ENCODE measurements at places on chromosomes 11 and 22.

- DNase-seq: no peak
These were observed 156.3 kb downstream of the FAT3 start for GRCh38 chr11:92380882-92381281.

GRCh38 chr22:41742918-41743317 lies 43.6 kb downstream of the MEI1 start:
- no peak for DNase-seq

GRCh38 chr11:46322759-46323158 lies 24.5 kb upstream of the DGKZ start:
- no peak for DNase-seq

DNA sequence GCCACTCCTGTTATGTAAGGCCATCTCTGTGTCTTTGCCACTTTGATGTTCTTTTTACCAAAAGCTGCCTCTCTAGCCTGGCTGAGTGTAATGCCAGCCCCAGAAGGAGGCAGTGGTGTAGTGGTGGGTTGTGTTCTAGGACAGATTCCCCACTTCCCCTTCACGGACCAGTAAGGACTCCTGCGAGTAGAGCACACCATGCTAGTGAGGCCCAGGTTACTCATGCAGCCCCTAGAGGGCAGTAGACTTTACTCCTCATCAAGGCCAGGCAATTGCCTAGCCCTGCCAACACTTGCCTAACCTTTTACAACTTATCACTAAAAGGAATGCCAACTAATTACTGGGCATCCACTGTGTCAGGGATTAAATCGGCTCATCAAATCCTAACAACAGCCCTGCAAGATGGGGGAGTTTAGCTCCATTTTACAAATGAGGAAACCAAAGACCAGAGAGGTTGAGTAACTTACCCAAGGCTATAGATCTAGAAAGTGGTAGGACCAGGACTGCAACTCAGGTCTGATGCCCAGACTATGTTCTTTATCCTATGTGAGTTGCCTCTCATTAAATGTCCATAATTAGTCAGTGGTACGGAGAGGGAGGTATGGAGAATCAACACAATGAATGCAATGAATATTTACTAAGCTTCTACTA lies 75.3 kb downstream of the APIP start:
- peak; percentile 37 for DNase-seq

- DNase-seq: no peak
These were observed 764.8 kb upstream of the FAT3 start for GRCh38 chr11:91459840-91460239.

- no peak for DNase-seq
These were observed 51.2 kb upstream of the PRR5 start for GRCh38 chr22:44650806-44651205.

- DNase-seq: no peak
These were observed 34.9 kb upstream of the HMOX1 start for GRCh38 chr22:35345808-35346505.

DNA sequence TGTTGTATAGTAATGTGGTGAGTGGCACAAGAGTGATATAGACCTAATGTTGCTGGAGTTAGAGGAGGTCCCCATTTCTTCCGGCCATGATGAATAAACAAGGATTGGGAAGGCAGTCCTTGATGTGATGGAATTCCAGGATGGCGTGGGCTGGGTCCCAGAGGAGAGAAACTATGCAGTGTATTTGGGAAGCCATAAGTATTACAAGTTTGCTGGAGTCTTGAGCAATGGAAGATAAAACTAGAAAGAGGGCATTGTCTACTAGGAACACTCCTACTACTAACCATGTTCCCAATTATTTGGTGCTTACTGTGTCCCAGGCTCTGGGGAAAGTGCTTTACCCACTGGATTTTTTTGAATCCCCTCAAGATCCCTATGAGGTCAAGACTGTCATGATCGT lies 20.0 kb downstream of the LDLRAD3 start:
- DNase-seq: no peak

GRCh38 chr11:79663017-79663416 lies 222.2 kb upstream of the TENM4 start:
- no peak for DNase-seq

DNA sequence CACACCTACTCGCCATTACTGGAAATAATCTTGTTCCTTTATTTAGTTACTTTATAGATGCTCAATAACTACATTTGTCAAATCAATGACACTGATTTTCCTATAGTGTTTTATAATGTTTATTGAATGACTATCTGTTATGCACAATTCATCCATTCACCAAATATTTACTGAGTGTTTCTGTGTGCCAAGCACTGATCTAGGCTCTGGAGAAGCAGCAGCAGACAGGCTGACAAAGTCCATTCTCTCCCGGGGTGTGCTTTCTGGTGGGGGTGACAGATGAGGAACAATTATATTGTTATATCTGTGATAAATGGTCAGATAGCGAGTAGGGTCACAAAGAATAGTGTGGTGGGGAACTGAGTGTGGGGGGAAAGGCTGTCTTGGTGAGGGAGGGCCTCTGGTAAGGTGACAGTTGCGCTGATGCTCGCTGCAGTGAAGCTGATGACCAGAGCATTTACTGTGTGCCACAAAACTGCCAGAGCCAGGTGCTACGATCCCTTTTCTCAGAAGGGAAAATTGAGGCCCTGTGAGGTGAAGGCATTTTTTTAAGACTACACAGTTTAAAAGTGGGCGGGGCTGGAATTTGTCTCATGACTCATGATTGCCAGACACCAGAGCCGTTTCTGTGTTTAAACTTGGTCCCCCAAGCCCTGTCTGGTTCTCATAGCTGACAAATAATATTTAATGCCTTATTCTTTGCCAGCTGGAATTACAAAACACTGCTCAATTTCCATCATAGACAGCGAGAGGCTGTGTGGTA lies 10.2 kb downstream of the PACS1 start:
- no peak for DNase-seq

GRCh38 chr11:128956401-128957201 lies 13.9 kb upstream of the TP53AIP1 start:
- no peak for DNase-seq

DNA sequence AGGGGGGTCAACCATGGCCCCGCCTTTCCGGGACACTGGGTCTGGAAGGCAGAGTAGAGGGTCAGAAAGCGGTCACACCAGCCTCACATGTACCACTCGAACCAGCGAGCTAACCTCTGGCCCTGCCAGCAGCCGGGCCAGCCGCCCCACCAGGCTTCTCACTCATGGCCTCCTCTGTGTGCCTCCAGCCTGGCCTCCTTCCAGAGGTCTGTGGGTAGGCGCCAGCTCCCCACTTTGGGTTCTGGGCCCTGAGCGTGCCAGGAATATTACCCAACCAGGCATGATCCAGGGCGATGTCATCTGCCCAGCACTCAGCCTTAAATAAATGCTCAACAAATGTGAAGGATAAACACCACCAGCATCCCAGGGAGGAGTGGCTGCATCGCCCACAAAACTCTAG lies 5.8 kb downstream of the SCUBE1 start:
- no peak for DNase-seq

DNA sequence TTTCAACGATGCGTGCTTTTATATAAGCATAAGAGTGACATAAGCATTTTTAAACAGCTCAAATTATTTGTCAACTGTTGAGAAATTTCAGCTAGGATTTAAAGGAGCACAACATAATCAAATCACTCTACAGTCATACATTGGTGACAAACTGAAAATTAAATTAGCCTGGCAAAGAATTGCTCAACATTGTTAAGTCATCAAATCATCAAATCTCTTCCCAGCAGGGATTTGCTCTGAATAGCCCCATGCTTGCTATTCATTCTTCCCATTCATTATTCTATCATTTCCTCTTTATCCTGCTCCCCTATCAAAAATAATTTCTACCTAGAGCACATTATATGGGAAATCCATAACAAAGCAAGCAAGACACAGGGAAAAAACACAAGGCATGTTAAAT lies 198.7 kb upstream of the LUZP2 start:
- no peak for DNase-seq

- DNase-seq: no peak
These were observed 13.1 kb downstream of the USP2 start for GRCh38 chr11:119368121-119369034.

- DNase-seq: no peak
These were observed 362.0 kb downstream of the METTL15 start for GRCh38 chr11:28470180-28470579.

GRCh38 chr11:69423611-69424385 lies 57.7 kb upstream of the LINC01488 start:
- DNase-seq: no peak

DNA sequence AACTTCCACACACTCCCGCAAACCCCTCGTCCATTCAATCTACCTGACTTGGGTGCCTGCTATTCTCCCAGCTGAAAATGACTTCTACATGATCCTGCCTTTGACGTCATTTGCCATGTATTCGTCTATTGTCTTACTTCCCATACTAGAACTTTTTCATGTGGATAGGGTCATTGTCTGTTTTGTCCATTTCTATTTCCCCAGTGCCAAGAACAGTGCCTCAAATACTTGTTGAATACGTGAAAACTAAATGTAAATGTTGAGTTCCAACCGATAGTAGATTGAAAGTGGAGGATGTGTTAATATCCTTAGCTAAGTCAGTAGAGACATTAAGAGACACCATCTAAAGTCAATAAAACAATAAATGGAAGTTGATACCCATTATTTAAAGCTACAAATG lies 935 bp downstream of the TRIM68 start:
- no peak for DNase-seq

GRCh38 chr22:22449819-22450218 lies 58.7 kb downstream of the ZNF280B start:
- no peak for DNase-seq

DNA sequence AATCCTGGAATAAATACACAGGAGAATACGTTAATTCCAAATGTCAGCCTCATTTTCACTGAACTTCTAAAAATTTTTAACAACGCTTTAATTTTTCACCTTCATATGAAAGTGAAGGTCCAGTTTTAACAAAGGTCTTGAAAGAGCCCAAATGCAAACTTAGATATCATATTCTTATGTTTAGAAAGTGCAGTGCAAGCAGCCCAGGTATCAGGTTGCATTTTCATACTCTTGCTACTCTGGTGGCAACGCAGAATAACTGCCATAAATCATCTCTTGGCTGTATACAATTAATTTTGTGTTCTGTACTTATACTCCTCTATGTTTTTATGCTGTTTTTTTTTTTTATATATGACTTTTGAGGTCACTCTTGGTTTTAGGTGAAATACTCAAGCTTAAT lies 496.7 kb upstream of the ARHGAP42 start:
- no peak for DNase-seq

DNA sequence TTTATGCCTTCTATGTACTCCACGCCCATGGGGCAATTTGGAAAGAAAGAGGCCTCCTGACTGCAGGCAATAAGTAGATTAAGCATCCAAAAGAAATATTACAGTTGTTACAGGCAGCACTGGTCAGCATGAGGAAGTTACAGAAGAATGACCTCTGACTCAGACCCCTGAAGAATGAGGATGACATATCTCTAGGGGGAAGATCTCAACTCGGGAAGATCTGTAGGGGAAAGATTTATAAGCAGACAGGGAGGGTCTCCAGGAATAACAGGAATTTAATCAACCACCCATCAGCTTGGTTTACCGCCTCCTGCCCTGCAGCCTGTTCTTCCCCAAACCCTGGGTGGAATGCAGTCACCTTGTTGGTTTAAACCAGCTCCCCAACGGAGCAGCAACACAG lies 58.0 kb downstream of the RCN1 start:
- DNase-seq: no peak

DNA sequence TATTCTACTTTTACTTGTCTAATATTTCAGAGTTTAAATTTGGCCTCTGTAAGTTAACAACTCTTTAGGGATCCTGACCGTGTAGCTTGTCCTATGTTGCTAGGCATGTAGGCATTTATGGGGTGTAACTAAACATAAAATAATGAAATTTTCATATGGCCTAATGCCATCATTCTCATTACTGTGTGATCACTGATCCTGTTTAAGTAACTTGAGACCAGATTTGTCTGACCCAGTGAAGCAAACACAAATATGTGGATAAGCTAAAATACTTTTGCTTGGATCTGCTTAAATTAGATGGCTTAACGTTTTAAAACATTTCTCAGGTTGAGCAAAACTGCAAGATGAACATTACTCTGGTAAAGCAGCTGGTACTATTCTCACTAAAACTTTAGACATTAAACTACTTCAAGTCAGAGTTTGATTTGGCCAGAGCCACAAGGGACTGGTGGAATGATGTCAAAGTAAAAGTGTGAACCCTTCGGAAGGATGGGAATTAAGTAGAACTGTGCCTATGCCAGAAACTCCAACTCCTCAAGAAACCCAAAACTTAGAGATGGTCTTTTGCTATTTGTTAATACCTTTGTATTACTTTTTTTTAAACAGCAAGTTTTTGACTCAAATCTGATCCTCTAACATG lies 12.5 kb downstream of the QSER1 start:
- DNase-seq: no peak

- no peak for DNase-seq
These were observed 5.0 kb downstream of the FTH1 start for GRCh38 chr11:61962213-61963015.

GRCh38 chr11:93857413-93858120 lies 7.1 kb upstream of the VSTM5 start:
- DNase-seq: no peak

- no peak for DNase-seq
These were observed 29.5 kb upstream of the NCAM1 start for GRCh38 chr11:112931703-112932102.

DNA sequence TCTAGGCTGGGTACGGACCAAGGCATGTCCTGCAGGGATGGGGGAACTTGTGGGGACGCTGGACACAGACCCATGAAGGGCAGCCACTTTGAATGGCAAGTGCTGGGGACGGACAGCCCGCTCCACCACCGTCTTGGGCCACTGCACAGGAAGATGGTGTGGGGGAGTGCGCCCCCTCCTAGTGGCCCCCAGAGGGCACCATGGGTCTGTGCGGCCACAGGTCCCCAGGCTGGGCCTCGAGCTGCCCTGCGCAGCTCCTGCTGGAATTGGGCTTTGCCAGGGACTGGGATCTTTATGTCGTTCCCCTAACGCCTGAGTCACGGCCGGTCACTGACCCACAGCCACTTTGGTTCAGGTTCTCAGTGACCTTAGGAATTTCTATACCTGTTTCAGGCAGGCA lies 44.4 kb downstream of the NAT10 start:
- no peak for DNase-seq

GRCh38 chr11:71551711-71552110 lies 3.5 kb downstream of the KRTAP5-9 start:
- no peak for DNase-seq

DNA sequence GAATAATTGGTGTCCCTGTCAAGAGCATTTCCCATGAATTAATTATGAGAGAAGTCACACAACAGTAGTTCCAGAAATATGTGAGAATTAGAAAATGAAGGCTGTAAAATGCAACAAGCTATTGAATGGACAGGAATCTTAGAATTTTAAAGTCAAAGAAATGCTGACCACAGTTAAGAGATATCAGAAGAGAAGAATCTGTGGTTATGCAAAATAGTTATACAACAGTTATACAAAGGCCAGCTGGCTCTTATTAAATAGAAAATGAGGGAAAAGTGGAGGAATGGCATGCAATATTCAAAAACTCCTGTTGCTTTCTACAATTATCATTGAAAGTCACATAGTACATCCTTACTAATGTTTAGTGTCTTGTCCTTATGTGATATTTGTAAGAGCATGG lies 27.4 kb downstream of the CASP12 start:
- DNase-seq: no peak

GRCh38 chr11:115780646-115781362 lies 276.6 kb upstream of the CADM1 start:
- no peak for DNase-seq

- no peak for DNase-seq
These were observed 2.2 kb downstream of the OR56B1 start for GRCh38 chr11:5738431-5738830.

GRCh38 chr22:40487663-40488249 lies 117.4 kb downstream of the SGSM3 start:
- DNase-seq: peak; percentile 18
